Chondrocyte (in vitro differentiated cells): ENCODE measurements at places on chromosomes 12 and 14. TPM values are rescaled to one million over a fixed set of nuclear protein-coding genes. Genes with fewer than 3 reads are reported as not detected.

Gene RNASE3
- total RNA-seq: not detected in 3 replicates

Gene TAS2R20
- 0.49 to 2.6 TPM (median 0.82 TPM) in 3 replicates for total RNA-seq

GRCh38 chr14:104445832-104446381, 133.7 kb upstream of the C14orf180 start:
- DNase-seq: no peak
- no peak overlapping the region for H3K27ac ChIP-seq
- no peak overlapping the region for H3K4me3 ChIP-seq
- peaks cover 2% of the 10 kb centered on the region for H3K36me3 ChIP-seq
- peaks cover 20% of the 10 kb centered on the region for H3K27me3 ChIP-seq

DNA sequence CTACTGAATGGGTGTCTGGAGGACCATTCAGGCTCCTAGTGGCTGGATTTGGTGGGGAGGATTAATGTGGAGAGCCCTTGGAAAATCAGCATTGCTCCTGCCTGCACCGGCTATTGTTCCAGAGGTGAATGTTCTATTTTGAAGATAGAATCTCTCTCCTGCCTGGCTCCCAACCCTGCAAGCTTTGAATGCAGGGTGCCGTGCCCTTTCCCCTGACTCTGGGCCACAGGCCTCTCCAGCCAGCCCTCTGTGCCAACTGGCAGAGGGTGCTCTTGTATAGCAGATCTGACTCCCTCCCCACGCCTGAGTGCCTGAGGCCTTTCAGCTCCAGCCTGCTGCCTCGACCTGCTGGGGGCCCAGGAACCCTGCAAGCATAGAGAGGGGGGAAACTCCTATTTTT, 106.8 kb downstream of the TMEM260 start:
- no peak for DNase-seq
- no peak overlapping the region for H3K4me3 ChIP-seq
- H3K4me1 ChIP-seq: no peaks in the 10 kb centered on the region
- no peak overlapping the region for H3K27ac ChIP-seq

DNA sequence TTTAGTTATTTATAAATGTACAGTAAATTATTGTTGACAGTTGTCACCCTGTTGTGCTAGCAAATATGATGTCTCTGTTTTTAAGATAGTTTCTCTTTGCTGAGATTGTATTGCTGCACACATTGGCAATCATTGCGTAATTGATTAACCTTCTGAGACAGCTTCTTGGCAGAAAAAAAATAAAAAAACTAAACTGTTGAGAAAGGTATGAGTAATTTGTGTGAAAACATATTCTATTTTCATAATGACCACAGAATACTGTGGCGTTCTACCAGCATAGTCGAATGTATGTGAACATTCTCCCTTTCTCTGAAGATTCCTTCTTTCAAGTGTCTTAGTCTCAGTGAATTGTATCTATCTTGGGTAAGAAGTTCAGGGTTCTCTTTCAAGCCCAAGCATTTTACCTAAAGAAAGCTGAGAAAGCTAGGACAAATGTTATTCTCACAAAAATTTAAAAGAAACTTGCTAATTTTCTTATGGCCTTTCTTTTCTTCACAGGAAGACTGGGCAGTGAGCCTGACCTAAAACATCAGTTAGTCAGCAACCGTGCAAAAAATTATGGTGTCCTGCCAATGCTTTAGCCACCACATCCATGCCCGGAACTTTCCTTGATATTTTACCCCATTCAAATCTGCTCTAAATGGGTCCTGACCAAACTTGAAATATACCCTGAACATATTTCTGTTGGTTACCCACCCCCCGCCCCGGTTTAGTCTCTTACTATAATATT, 69.0 kb upstream of the REP15 start:
- H3K27ac ChIP-seq: peak overlapping the region; percentile 96
- H3K36me3 ChIP-seq: no peaks in the 10 kb centered on the region
- no peaks in the 10 kb centered on the region for H3K27me3 ChIP-seq
- H3K4me1 ChIP-seq: peaks cover 71% of the 10 kb centered on the region
- no peak for DNase-seq

- H3K4me1 ChIP-seq: peaks cover 15% of the 10 kb centered on the region
- DNase-seq: no peak
- H3K4me3 ChIP-seq: no peak overlapping the region
- no peaks in the 10 kb centered on the region for H3K36me3 ChIP-seq
- no peaks in the 10 kb centered on the region for H3K27me3 ChIP-seq
Measured at GRCh38 chr14:93084866-93085857, 30.6 kb downstream of the ITPK1 start.
